ENCODE measurements at places on chromosomes 4 and X. TPM values are rescaled to one million over a fixed set of nuclear protein-coding genes. Genes with fewer than 3 reads are reported as not detected.

- DNase-seq: peak; percentile 79
Measured at GRCh38 chrX:23742174-23742696, 841 bp downstream of the ACOT9 start.

GRCh38 chr4:147704846-147705245 is 20.9 kb upstream of the PRMT9 start:
- DNase-seq: peak; percentile 94

DNA sequence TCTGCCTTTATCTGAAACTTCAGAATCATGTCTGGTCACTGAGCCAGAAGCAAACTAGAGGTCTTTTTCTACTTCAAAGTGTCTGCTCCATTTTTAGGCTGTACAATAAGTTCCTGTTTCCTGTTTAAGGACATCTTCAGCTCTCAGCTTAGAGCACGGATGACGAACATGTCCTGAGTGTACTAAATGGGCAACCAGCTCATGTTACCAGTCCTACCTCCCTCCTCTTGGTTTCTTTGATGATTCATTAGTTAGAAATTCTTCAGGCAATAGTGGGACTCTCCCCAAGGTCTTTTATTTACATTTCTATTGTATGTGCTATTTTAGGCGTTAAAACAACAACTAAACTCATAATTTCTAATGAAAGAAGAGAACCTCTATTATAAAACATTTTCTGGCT is 58.0 kb downstream of the ENPEP start:
- DNase-seq: peak; percentile 98

The CD40LG gene
- total RNA-seq: not detected

- DNase-seq: no peak
Measured at GRCh38 chr4:149293046-149293649, 522.5 kb downstream of the IQCM start.

The HSFX4 gene
- total RNA-seq: not detected

The MAGEA1 gene
- not detected for total RNA-seq

DNA sequence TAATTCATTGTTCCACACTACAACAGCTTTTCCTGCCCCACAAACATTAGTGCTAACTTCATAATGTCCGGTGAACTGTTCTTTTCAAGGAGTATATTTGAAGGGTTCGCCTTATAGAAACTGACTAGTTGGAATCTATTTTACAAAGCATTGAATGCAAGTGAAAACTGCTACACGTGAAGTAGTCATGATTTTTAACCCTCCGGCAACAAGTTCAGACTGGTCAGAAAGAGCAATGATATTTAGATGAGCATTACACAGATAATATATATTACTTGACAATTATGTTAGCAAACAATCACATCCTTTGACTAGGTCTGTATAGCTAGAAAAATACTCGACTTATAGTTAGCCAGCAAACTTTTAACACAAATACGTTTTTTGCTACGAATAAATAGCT is 1.7 kb upstream of the SLAIN2 start:
- DNase-seq: no peak

DNA sequence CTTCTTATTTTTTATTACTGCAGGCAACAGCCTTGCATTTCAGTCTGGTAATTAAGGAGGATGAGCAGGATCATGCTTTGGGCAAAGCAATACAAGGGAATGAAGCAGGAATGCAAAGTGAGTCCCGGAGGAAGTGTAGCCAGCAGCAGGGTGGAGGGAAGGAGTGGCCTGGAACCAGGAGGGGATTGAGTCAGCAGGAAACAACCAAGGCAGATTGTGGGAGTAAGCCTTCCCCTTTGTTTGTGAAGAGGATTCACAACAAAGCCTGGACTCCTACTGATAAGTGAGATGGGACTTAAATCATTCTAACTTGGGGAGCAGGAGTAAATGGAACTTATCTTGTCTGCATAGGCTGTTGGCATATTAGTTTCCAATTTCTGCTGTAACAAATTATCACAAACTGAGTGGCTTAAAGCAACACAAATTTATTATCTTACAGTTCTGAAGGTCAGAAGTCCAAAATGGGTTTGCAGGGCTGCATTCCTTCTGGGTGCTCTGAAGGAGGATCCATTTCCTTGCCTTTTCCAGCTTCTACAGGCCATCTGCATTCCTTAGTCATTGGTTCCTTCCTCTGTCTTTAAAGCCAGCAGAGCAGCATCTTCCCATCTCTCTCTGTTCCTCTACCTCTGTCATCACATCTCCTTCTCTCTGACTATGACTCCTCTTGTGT is 93.2 kb upstream of the AP1S2 start:
- DNase-seq: peak; percentile 63

The CLDN22 gene
- total RNA-seq: not detected
